Nephron progenitor cell (in vitro differentiated cells): ENCODE measurements at places on chromosomes 4 and X.

DNA sequence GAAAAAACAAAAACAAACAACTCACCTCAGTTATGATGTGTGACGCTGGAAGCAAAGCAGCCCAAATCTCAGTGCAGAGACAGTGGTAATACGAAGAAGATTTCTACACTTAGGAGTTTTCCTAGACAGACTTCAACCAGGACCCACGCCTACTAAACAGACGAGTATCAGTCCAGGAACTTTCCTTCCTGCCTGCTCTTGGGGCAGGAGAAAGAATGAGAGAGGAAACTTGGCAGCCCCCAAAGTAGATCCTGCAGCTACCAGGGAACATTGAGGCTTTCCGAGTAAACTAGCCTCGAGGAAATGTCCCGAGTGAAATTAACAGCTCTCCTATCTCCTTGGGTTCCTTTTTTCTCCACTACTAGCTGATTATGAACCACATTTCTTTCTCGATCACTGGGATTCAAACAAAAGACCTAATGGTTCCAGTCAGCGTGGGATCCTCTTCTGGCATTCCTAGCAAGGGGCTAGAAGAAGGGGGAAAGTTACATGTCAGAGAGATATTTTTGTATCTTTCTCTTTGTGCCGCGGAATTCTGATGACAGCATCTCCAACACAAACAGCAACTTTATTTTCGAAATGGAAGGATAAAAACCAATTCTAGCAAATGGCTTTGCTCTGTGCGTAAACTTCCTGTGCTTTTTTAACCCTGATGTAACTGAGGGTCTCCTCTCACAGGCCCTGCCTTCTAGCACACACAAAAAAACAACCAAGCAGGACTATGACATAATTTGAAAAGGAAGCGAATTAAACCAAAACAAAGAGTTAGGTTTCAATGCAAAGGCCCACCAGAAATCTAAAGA, 53.2 kb downstream of the PPM1K start:
- no peaks in the 10 kb centered on the region for H3K27me3 ChIP-seq
- peak overlapping the region; percentile 73 for H3K27ac ChIP-seq
- no peak overlapping the region for H3K4me3 ChIP-seq

DNA sequence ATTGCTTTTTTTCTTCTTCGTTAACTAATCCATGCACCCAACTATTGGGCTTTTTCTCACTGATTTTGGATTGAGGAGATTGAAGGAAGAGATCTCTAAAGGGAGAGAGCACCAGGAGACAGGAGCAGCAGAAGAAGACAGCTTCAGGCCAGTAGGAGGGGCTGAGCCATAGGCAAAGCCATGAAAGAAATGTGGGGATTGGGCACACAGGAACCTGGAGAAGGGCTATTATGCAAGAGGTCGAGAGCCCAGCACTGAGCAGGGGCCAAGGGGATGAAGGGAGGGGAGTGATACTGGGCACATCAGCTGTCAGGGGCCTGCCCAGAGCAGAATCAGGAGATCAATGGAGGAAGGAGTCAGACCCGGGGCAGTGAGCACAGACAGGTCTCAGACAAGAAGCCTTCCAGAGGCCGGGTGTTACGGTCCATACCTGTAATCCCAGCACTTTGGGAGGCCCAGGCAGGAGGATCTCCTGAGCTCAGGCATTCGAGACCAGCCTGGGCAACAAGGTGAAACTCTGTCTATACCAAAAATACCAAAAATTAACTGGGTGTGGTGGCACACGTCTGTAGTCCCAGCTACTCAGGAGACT, 140.9 kb downstream of the BCOR start:
- no peak overlapping the region for H3K4me3 ChIP-seq
- H3K27me3 ChIP-seq, result peaks cover 48% of the 10 kb centered on the region
- no peaks in the 10 kb centered on the region for H3K36me3 ChIP-seq
- DNase-seq, result no peak

- H3K27ac ChIP-seq, result no peak overlapping the region
- H3K4me3 ChIP-seq, result no peak overlapping the region
- no peaks in the 10 kb centered on the region for H3K36me3 ChIP-seq
- DNase-seq, result no peak
Observed at GRCh38 chr4:89316211-89316610, 8.6 kb upstream of the GPRIN3 start.

- H3K4me3 ChIP-seq, result no peak overlapping the region
- no peak for DNase-seq
- no peaks in the 10 kb centered on the region for H3K4me1 ChIP-seq
Observed at GRCh38 chr4:54716478-54717065, 58.8 kb downstream of the KIT start.

DNA sequence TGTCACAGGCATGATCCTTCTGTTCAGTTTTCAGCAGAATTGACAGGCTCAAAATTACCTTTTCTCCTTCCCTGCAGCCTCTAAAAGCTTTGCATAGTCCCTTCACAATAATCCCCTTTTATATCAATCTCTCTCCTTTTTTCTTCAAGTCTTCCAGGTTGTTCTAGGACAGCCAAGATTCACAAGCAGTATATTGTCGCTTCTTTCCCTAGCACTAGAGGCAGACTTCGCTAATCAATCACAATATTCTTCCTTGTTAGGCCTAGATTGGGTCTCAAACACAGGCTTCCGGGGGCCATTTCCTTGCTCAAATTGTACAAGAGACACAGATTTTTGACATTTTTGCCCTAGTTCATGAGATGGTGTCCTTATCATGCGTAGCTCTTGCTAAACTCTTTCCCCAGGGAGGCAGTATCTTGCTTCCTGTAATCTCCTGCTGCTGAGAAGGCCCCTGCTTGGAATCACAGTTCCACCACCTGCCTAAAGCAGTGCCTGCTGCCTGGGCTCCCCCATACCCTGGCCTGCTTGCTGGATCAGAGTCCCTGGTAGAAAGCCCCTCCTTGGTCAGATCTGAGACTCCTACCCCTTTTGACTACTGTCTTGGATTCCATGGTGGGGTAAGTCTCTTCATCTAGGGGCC, 57.3 kb downstream of the DMP1 start:
- H3K27ac ChIP-seq, result peak overlapping the region; percentile 17
- no peak overlapping the region for H3K4me3 ChIP-seq
- H3K27me3 ChIP-seq, result no peaks in the 10 kb centered on the region
- no peak for DNase-seq
- no peaks in the 10 kb centered on the region for H3K36me3 ChIP-seq

DNA sequence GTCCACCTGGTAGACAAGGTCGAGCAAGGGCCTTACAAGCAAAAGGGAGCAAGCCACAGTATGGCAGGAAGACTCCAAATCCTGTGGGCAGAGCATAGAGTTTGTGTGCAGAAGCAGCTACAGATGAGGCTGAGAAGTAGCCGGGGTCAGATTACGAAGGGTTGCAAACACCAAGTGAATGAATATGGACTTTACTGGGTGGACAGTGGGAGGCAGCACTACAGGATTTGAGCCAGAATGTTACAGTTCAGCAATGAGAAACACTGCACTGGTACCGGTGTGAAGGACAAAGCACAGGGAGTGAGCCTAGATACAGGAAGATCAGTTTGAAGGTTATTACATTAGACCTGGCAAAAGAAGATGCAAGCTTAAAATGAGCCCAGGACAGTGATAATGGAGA, 46.1 kb upstream of the HOPX start:
- no peak overlapping the region for H3K4me3 ChIP-seq
- DNase-seq, result no peak
- H3K36me3 ChIP-seq, result no peaks in the 10 kb centered on the region
- no peaks in the 10 kb centered on the region for H3K27me3 ChIP-seq
- peaks cover 24% of the 10 kb centered on the region for H3K4me1 ChIP-seq

GRCh38 chr4:40378619-40379018, 43.5 kb downstream of the CHRNA9 start:
- H3K27ac ChIP-seq, result no peak overlapping the region
- no peaks in the 10 kb centered on the region for H3K4me1 ChIP-seq
- H3K36me3 ChIP-seq, result no peaks in the 10 kb centered on the region
- no peak overlapping the region for H3K4me3 ChIP-seq

- no peaks in the 10 kb centered on the region for H3K36me3 ChIP-seq
- peaks cover 13% of the 10 kb centered on the region for H3K27me3 ChIP-seq
- H3K4me3 ChIP-seq, result no peak overlapping the region
- no peak overlapping the region for H3K27ac ChIP-seq
- H3K4me1 ChIP-seq, result no peaks in the 10 kb centered on the region
- no peak for DNase-seq
Observed at GRCh38 chrX:132090403-132091159, 37.2 kb downstream of the FRMD7 start.

GRCh38 chrX:53695946-53696549, 9.5 kb upstream of the HUWE1 start:
- no peaks in the 10 kb centered on the region for H3K36me3 ChIP-seq
- DNase-seq, result peak; percentile 23
- peaks cover 7% of the 10 kb centered on the region for H3K27me3 ChIP-seq
- H3K27ac ChIP-seq, result no peak overlapping the region

DNA sequence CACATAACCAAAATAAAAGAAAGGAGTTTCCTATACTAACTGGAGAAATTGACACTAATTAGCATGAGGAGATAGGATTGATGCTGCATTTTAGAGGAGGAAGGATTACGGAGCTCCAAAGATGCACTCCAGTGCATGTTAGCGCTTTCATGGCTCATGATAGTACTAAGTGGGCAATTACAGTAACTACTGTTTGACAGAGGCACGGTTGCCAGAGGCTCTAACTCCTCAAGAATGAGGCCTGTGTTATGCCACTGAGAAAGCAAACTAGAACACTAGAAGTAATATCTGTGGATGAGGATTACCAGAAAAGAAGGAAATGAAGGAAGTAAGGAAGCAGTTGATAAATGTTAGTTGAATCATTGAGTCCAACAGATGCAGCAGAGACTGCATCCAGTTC, 19.6 kb upstream of the PDGFC start:
- no peak for DNase-seq
- H3K4me1 ChIP-seq, result no peaks in the 10 kb centered on the region
- no peak overlapping the region for H3K4me3 ChIP-seq
- no peaks in the 10 kb centered on the region for H3K36me3 ChIP-seq

DNA sequence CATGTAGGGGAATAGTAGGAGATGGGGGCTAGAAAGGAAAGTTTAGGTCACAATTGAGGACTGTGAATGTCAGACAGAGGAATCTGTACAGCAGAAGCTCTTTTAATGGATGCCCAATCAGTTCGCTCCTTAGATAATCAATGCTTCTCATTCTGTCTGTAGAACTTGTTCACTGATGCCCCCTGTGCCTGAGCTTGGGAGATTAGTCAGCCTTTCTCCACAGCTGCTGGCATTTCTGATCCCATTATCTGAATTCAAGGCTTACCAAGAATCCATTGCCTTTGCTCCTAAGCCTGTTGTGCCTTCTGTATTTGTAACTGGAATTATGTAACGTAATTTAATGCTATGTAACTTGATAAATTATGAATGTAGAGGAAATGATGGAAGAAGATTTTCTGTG, 53.2 kb upstream of the BBS12 start:
- DNase-seq, result no peak
- no peak overlapping the region for H3K27ac ChIP-seq
- no peaks in the 10 kb centered on the region for H3K36me3 ChIP-seq
- H3K27me3 ChIP-seq, result peaks cover 6% of the 10 kb centered on the region
- H3K4me3 ChIP-seq, result no peak overlapping the region
- no peaks in the 10 kb centered on the region for H3K4me1 ChIP-seq

- no peak for DNase-seq
- no peaks in the 10 kb centered on the region for H3K36me3 ChIP-seq
- H3K4me1 ChIP-seq, result no peaks in the 10 kb centered on the region
- no peak overlapping the region for H3K27ac ChIP-seq
- H3K27me3 ChIP-seq, result peaks cover 3% of the 10 kb centered on the region
Observed at GRCh38 chrX:141439651-141440050, 144.9 kb downstream of the SPANXA1 start.

- H3K4me1 ChIP-seq, result peaks cover 29% of the 10 kb centered on the region
- H3K4me3 ChIP-seq, result no peak overlapping the region
- no peak overlapping the region for H3K27ac ChIP-seq
- no peak for DNase-seq
Observed at GRCh38 chr4:158777423-158778155, 8.8 kb downstream of the FNIP2 start.

DNA sequence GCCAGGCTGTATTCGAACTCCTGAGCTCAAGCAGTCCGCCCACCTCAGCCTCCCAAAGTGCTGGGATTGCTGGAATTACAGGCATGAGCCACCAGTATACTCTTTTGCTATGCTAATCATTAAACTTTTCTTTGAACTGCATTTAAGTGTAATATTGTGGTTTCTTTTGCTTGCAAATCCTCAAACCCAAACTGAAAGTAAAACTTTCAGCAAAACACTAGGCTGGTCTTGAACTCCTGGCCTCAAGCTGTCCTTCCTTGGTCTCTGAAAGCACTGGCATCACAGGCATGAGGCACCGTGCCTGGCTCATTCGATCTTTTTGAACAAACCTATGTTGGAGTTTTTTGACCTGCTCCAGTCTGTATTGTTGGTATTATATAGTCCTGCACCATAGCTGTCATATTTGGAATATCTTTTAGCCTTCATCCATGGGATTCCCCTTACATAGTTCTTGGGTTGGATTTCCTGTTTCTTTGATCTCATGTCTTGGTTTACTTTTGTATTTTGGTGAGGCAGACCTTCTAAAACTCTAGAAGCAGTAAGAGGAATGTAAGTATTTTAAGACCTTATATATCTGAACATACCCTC, 34.1 kb downstream of the MOB1B start:
- DNase-seq, result no peak
- H3K4me1 ChIP-seq, result no peaks in the 10 kb centered on the region
- peaks cover 5% of the 10 kb centered on the region for H3K27me3 ChIP-seq
- H3K4me3 ChIP-seq, result no peak overlapping the region
- H3K36me3 ChIP-seq, result peaks cover 78% of the 10 kb centered on the region

- no peak overlapping the region for H3K4me3 ChIP-seq
- no peaks in the 10 kb centered on the region for H3K36me3 ChIP-seq
- DNase-seq, result no peak
- no peaks in the 10 kb centered on the region for H3K27me3 ChIP-seq
- H3K4me1 ChIP-seq, result peaks cover 23% of the 10 kb centered on the region
Observed at GRCh38 chrX:13094374-13094773, 50.0 kb upstream of the FAM9C start.

DNA sequence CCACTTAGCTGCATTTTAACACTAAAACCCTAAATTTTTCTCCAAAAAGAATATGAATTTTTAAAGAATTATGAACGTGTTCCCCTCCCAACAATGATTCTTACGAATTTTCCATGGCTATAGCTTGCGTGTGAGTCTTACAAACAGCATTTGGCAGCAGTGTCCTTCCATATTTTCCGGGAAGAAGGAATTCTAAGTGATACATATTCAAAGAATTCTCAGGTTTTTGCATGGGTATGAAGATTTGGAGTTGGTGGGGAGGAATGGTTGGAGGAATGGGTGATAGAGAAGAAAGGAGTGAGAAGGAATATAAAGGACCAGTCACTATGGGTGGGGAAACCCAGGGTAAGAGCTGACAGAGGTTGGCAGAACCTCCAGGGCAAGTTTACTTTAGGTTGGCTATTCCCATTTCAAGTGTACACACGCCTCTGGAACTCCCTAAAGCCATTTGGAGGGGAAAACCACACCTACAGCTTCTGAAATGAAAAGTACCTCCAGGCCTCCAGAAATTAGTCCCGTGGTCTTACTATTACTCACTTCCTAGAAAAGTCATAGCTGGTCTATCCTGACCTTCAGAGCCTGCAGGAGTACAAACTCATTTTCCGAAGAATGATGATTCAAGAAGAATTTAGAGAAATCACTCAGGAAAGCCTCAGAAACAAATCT, 420.8 kb upstream of the DIPK2B start:
- no peaks in the 10 kb centered on the region for H3K4me1 ChIP-seq
- DNase-seq, result no peak
- H3K4me3 ChIP-seq, result no peak overlapping the region
